ENCODE measurements at places on chromosomes 2 and 18. TPM values are rescaled to one million over a fixed set of nuclear protein-coding genes. Genes with fewer than 3 reads are reported as not detected.

NEB gene
- total RNA-seq = 0.46 TPM

ERBB4 gene
- 8.2 TPM for total RNA-seq

TUBA4A gene
- total RNA-seq = 53.6 TPM

GREB1L gene
- total RNA-seq = 10.4 TPM

GPR35 gene
- 4.2 TPM for total RNA-seq

NYAP2 gene
- total RNA-seq = 0.13 TPM

COL4A4 gene
- total RNA-seq = 6.2 TPM

Data from ovary (tissue), 10 donors.